ENCODE measurements at places on chromosomes 7 and 10.

GRCh38 chr10:93548376-93549071 is 17.9 kb upstream of the FFAR4 start:
- no peak for DNase-seq

GRCh38 chr10:49149881-49150280 is 16.1 kb upstream of the FAM170B start:
- DNase-seq = no peak

- peak; percentile 24 for DNase-seq
Observed at GRCh38 chr7:159000070-159000469, 143.7 kb downstream of the DYNC2I1 start.

DNA sequence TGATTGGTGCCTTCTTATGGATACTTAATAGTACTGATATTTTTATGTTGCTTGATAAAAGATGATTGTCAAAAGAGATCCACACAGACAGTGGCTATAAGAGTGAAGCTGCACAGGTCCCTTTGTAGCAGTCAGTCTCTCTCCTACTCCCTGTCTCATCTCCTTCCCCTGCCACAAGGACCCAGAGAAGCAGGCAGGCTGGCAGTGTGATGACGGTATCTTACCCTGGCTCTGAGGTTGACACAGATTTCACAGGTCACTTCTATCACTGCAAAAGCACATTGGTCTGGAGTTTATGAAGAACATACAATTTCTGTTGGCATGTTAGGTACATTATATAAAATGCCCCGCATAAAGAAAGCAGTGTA is 64.4 kb upstream of the AHR start:
- no peak for DNase-seq

DNA sequence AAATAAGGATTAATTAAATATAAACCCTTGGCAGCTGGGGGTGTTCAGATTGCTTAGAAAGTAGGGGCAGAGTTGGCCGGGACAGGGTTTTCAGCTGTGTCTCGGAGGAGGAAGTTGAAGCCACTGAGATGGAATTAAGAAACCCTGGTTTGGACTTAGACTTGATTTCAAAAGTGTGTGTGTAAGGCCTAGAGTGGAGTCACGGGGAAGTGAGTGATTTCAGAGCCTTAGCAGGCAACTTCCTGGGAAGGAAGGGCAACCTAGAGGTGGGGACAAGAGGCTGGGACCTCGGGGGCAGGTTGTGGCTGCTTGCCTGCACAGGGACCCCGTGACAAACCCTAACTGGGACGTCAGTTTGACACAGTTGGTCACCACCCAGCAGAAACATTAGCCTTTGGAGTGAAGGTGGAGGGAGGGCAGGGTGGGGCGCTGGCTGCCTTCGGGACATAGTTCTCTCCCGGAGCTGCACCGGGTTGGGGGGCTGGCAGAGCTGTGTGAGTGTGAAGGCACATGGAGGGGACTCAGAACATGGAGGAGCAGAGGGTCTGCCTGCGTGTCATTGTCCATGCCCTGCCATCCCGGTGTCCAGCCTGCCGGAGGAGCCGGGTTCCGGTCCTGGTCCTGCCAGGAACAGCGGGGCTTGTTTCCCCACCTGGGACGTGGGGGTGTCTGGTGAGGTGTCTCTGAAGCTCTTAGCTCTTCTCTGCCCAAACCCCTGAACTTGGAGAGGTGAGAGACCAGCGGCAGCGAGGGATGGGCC is 1.8 kb downstream of the BRI3 start:
- no peak for DNase-seq

GRCh38 chr10:45241865-45242520 is 73.4 kb downstream of the OR13A1 start:
- DNase-seq = no peak

DNA sequence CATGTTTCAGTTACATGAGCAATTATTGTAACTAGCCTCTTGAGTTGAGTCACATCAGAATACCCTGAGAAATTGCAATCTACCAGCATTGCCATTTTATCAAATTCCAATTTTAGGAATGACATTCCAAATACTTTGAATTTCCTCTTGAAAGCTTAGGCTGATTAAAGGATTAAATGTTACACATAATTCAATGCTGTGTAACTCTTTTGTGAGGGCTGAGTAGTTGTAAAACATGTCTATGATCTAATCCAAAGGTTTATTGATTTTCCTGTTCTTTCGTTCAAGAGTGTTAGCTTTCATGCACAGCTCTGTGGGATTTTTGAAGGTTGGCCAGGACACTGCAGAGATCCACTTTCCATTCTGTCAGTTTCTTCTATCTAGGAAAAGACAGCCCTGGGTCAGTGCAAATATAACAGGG is 193.1 kb downstream of the SORCS1 start:
- no peak for DNase-seq

GRCh38 chr10:86964061-86964846 is 4.0 kb upstream of the ADIRF start:
- DNase-seq = peak; percentile 47

- no peak for DNase-seq
Observed at GRCh38 chr10:129365767-129366402, 101.2 kb upstream of the MGMT start.

DNA sequence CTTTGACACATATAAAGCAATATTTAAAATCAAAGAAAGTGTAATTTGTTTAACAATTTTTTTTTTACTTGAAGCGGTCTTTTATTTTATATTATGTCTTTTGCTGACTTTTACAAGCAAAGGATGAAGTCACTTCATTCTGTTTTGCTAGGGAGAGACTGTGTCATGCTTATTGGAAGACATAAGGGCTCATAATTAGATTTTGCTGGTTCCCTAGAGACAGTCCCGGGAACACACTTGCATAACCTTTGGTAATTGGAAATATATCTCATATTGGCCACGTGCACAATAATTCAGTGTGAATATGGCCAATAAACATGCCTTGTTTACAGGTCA is 448 bp upstream of the NET1 start:
- peak; percentile 73 for DNase-seq

DNA sequence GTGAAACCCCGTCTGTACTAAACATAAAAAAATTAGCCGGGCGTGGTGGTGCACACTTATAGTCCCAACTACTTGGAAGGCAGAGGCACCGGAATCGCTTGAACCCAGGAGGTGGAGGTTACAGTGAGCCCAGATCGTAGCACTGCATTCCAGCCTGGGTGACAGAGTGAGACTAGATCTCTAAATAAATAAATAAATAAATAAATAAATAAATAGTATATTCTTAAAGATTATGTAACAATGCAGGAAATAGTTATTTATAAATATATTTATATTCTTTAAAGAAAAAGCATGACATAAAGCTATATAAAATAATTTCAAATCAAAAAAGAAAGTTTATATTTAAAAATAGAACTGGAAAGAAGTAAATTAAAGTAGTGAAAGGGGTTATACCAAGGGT is 76.4 kb downstream of the MBL2 start:
- DNase-seq = no peak

GRCh38 chr7:40288827-40289226 is 154.0 kb downstream of the SUGCT start:
- DNase-seq = no peak

- DNase-seq = no peak
Observed at GRCh38 chr7:156732091-156732625, 91.6 kb downstream of the RNF32 start.

- peak; percentile 22 for DNase-seq
Observed at GRCh38 chr10:22986771-22987542, 59.1 kb downstream of the ARMC3 start.

DNA sequence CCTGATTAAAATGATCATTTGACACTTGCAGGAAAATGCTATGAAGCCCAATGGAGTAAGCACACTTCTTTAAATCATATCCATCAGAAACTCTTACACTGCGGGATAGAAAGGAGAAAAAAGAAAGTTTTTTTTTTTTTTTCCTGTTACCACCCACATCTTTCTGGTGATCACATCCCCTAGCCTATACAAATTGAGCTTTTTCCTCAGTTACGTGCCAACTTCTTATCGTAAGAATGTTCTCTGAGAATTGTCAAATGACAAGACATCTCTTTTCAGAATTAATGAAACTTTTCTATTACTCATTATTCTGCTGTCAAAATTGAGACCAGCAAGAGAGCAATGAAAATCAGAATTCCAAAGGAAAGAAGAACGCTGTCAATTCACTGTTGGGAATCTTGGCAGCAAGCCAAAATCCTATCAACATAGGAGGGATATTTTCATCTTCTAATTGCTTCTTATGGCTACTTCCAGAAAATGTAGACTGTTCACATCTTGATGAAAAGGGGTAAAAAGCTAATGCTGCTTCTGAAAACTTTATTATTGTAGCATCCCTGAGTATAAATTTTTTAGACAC is 179.5 kb downstream of the ADAM12 start:
- peak; percentile 37 for DNase-seq

DNA sequence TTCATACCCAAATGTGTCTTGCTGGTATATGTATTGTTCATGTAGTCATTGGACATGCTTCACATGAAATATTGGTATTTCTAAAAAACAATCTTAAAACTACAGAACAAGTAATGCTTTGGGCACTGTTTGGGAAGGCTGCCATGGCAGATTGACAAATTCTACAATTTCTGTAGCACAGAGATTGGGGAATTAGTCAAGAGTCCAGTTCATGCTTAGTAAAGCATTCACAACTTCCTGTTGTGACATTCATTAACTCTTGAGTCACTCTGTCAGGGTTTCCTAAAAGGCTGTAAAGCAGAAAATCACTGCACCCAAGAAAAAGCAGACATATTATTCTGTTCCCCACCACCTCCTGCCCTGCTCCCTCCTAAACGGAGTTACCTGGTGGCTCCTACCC is 398.9 kb downstream of the PHTF2 start:
- DNase-seq = no peak

DNA sequence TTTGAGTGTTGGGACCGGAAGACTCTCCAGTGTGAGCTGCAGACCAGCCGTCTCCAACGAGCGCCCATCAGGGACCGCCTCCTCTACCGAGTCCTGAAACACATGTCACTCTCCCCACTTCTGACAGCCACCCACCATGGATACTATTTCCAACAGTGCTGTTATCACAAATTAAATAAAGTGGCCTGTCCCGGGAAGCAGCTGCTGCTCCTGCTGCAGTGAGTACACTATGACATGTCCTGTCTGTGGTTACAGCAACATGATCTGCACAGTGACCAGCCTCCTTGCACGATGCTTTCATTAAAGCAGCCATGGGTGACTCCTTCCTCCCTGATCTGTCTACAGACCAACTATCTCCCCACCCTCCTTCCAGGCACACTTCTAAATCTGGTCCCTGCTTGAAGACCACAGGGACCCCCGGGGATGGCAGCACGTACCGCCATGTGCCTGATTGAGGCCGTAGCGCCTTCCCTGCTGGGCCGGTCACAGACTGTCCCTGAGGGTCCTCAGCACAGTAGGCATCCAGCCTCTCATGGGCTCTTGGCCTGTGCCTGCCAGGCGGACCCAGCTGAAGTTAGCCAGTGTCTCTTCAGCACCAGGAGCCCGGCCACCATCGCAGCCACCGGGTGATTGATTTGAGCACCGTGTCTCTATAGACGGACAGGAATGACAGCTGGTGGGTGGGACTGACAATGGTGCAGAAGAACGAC is 58.8 kb downstream of the TCERG1L start:
- no peak for DNase-seq

DNA sequence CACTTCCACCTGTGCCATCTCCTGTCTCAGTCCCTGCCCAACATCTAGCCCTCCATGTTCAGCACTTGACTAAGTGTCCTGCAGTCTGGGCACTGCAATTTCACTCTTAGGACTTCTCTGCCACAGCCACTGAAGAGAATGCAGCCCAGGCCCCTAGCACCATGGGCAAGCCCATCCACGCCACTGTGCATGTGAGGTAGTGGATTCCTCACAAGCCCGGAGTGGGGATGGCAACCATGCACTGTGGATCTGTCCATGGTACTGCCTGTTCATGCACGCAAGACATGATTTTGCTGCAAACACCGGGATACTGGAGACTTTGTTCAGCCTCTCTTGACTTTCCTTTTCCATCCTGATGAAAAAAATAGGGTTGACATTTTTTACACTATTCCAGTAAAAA is 12.3 kb downstream of the DDC start:
- DNase-seq = no peak

- DNase-seq = no peak
Observed at GRCh38 chr7:12139416-12139815, 71.7 kb upstream of the TMEM106B start.

DNA sequence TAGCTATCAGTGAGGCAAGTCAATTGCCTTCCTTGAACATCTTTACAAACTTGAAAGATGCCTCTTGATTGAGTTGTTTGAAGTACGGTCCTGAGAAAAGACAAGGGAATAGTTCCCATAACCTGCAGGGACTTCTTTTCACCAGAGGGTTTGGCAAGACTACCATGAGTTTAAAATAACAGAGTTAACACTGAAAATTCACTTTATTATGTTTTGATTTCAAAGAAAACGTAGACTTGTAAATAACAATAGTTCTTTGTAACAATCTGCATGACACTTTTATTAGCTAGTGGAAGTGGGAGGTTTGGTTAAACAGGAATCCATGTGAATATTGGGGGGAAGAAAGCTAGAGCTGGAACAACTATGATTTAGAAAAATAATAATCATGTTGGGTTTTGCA is 49.5 kb downstream of the WNT2 start:
- DNase-seq = no peak

GRCh38 chr7:93327006-93327633 is 95.0 kb downstream of the VPS50 start:
- no peak for DNase-seq

GRCh38 chr7:1966631-1967200 is 266.0 kb downstream of the MAD1L1 start:
- peak; percentile 75 for DNase-seq

DNA sequence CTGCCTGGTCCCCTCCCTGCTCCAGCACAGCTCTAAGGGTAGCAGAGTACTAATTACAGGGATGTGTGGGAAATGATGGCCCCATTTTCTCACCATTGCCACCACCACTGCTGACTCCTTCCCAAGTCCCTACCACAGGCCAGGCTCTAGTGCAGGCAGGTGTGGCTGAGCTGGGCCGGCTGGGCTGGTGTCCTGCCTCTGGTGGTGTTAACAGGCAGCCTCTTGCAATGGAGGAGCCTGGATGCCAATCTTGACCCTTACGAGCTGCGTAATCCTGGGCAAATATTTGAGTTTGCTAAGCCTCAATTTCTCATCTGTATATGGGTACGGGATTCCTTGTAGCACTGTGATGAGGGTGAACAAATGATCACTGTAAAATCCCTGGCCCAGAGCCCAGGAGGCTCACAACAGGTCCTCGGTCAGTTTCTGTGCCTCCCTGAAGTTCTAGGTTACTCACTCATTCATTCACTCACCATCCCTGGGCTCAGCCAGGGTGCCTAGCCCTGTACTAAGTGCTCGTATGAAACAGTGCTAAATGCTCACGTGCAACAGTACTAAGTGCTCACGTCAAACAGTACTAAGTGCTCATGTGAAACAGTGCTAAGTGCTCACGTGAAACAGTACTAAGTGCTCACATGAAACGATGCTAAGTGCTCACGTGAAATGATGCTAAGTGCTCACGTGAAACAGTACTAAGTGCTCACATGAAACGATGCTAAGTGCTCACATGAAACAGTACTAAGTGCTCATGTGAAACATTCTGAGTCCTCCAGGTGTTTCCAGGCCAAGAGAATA is 2.3 kb upstream of the FZD9 start:
- DNase-seq = no peak
